ENCODE measurements at places on chromosomes 1 and 21. TPM values are rescaled to one million over a fixed set of nuclear protein-coding genes. Genes with fewer than 3 reads are reported as not detected.
A peak's percentile ranks its signal among the peaks of the same experiment; 100 is the strongest.

Gene PCNX2
- 13.7 TPM for total RNA-seq

- H3K27me3 ChIP-seq: no peaks in the 10 kb centered on the region
- peak overlapping the region; percentile 70 for H3K27ac ChIP-seq
- H3K36me3 ChIP-seq: no peaks in the 10 kb centered on the region
Observed at GRCh38 chr1:41955461-41956159, 36.9 kb upstream of the HIVEP3 start.

DNA sequence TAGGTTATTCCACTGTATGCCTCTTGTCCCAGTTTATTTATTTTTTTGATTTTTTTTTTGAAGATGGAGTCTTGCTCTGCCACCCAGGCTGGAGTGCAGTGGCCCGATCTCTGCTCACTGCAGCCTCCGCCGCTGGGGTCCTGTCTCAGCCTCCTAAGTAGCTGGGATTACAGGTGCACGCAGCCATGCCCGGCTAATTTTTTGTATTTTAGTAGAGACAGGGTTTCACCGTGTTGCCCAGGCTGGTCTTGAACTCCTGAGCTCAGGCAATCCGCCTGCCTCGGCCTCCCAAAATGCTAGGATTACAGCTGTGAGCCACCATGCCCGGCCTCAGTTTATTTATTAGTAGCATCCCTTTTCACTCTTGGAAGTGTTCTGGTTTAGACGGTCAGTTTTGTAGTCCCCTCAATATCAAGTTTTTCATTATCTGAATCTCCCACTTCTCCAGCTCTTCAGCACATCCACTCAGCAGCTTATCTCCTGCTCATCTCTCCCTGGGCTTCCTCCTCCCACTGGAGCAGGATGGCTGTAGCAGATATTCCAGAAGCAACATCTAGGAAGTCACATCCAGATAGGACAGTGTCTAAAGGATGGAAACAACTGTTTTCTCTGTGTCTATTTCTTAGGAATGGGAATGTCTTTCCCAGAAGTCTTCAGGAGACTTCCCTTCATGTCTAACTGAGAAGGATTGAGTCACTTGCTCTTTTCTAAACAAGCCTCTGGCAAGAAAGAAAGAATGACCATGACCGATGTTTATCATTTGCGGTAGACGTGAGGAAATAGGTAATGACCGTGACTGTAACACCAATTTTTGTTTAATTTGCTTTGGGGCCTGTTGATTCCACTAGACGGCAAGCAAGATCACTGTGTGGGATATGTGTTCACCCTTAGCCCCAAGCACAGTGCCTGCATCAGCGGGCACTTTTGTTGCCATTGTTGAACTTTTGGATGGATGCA, 14.4 kb downstream of the CCDC190 start:
- no peaks in the 10 kb centered on the region for H3K4me1 ChIP-seq
- no peak overlapping the region for H3K27ac ChIP-seq
- no peaks in the 10 kb centered on the region for H3K36me3 ChIP-seq
- H3K4me3 ChIP-seq: no peak overlapping the region

GRCh38 chr21:45844181-45844580, 137.4 kb upstream of the COL6A1 start:
- no peak for DNase-seq
- H3K4me1 ChIP-seq: peaks cover 6% of the 10 kb centered on the region
- no peak overlapping the region for H3K27ac ChIP-seq
- H3K27me3 ChIP-seq: no peaks in the 10 kb centered on the region
- H3K4me3 ChIP-seq: no peak overlapping the region
- H3K36me3 ChIP-seq: no peaks in the 10 kb centered on the region
